C1 segment of cervical spinal cord (tissue), 14 donors: ENCODE measurements at places on chromosomes 11 and 22.

- DNase-seq = no peak
Observed at GRCh38 chr22:49153921-49154320, 673.8 kb downstream of the BRD1 start.

- DNase-seq = no peak
Observed at GRCh38 chr11:9905501-9905951, 241.6 kb downstream of the SWAP70 start.

DNA sequence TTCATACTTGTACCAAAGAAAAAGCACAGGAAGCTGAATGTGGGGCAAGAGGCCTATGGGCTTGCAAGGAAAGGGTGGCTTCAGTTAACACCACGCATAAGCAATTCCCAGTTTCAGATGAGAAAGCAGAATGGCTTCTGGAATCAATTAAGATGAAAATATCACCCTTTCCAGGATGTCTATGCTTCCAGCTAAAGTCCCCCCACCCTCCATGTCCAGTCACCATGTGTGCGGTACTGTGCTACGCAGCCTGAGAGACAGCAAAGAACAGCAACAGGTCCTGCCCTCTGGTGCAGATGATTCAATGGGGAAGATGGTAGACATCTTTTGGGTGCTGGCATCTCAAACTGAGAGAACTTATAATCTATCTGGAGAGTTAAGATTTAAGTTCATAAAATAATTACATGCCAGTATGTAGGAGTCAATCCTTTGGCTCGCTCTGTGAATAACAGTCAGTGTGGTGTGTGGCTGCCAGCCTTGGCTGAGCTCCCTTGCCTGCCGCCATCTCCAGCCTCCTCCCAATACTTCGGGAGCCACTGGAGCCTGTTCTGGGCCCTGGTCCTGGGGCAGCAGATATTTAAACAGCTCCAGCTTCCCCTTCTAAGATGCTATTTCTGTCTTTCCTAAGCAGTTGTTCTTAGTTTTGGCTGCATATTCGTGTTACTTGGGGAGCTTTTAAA is 44.5 kb downstream of the ME3 start:
- no peak for DNase-seq

DNA sequence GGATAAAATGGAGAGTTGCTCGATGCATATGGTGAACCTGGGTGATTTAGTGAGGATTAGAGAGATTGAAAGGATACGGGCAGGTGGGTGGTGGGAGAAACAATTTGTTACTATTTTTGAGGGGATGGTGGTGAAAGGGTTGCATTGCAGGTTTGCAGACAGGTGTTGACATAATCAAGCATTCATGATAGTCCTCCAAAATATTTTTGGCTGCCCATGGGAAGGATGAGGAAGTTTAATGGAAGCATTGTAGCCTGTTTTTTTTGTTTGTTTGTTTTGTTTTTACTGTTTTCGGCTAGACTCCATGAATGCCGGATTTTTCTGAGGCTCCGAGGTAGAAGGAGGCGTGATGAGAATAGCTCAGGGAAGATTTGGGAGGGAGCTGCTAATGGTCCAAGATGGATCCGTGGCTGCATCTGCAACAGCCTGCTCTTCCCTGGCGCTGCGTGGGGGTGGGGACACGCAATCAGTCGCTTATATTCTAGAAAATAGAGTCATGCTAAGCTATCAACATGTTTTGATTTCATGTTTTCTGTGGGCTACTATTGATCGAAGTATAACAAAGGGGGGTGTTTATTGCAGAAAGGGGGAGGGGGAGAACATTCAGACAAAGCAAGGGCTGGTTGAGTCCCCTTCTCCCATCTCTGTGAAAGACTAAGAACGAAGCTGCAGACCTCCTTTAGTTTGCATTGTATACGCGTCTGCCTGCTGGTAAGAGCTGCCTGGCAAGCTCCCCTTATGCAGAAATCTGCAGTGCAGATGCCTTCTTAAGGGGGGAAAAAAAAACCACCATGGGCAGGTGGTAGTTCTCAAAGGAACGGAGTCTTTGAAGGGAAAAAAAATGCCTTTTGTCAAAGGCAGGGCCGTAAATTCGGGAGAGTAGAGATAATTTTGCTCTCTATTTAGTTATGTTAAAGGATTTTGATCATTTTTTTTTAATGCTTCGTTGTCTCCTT is 1.0 kb downstream of the RTN3 start:
- peak; percentile 75 for DNase-seq

- DNase-seq = no peak
Observed at GRCh38 chr11:119806064-119806915, 77.3 kb upstream of the NECTIN1 start.

DNA sequence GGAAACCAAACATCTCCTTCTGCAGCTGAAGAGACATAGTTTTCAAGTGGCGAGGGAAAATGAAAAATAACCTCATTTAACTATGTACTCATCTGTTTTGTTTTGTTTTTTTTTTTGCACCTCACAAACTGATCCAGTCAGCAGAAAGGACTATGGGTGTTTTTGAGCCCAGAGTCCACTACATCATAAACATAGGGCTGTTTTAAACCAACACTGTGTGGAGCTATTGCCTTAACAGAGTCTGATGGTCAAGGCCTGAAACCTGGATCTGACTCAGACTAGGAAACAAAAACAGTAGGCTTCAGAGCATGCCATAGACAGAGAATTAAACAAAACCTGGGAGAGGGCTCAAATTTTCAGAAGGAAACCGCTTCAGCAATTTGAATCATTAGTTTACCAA is 99.3 kb upstream of the FSHB start:
- DNase-seq = no peak

DNA sequence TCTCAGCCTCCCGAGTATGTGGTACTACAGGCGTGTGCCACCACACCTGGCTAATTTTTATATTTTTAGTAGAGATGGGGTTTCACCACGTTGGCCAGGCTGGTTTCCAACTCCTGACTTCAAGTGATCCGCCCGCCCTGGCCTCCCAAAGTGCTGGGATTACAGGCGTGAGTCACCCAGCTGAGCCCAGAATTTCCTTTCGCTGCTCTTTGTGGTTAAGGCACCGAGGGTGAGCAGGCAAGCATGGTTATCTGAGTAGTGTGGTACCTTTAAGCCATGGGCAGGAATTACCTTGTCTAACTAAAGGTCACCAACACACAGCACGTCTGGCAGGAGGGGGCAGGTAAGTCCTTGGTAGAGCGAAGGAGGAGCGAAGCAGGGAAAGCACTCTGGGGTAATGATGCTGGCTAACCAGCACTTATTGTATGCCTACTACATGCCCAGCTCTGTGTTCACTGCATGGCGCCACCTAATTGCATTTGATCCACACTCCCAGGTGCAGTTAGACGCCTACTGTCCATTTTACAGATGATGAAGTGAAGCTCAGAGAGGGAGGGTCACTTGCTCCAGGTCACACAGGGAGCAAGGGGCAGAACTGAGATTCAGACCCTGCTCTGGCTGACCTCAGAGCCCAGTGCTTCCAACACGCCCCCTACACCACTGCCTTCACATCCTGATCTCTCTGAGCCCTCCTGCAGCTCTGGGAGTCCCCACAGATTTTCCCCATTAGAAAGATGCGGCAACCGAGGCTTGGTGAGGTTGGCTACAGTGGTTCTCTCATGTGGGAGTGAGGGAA is 45.7 kb downstream of the TRIOBP start:
- no peak for DNase-seq

DNA sequence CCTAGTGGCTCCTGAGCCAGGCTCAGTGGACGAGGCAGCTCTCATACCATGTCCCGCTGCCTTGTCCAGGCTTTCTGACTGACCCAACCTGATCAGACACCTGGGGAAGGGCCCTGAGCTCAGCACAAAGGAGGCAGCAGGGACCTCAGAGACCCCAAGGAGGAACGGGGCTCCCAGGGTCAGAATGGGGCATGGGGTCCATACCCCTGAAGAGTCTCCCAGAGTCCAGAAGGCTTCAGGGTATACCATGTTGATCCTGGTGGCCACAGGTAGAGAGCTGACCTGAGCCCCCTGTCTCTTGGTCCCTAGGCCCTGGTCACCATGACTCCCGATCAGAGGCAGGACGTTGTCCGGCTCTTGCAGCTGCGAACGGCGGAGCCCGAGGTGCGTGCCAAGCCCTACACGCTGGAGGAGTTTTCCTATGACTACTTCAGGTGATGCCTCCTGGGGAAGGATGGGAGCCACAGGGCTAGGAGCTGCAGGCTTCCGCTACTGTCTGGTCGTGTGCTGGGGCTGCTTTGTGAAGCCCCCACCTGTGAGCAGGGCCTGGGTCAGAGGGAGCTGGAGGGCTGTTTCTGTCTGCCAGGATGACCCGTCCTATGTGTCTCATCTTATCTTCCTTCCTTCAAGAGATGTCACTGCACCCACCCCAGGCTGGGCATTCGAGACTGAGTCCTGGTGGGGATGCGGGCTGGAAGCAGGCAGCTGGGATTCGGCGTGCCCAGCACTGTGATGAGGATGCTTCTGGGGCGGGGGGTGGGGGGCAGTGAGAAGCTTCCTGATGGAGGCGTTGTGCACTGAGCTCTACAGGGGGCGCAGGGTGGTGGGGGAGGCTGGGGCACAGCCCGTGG is 74.2 kb downstream of the MYO7A start:
- DNase-seq = no peak

DNA sequence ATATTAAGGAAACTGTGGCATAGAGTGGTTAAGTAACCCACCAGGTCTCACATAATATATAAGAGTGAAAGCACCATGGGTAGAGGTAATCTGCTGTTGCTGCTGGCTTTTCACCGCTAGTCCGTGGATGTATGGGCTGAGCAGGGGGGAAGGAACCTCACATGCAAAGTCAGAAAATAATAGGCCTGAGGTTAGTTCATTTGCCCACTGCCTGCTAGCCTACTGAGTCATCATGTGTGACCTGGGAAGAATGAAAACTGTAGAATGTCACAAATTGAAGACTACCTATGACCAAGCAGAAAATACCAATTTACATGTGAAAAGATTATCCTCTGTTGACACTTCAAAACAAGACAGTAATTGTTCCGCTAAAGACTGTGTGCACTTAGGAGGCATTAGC is 560.1 kb upstream of the FAT3 start:
- no peak for DNase-seq

DNA sequence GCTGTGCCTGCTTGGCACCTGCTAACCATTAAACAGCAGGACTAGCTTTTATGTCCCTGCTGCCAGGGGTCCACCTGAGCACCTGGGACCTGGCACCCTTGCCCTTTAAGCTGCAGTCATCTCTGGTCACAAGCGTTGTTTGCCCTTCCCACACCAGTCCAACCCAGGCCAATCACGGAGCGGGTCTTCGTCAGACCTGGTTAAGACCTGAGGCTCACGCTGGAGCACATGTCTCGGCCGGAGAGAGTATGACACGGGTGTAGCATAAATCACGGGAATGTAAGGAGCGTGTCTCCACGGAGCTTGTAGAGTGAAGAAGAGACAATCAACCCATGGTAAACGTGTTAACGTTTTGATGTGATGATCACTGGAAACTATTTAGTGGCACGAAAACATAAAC is 847.3 kb downstream of the BRD1 start:
- no peak for DNase-seq

- DNase-seq = no peak
Observed at GRCh38 chr11:131833366-131833765, 463.0 kb downstream of the NTM start.

- DNase-seq = no peak
Observed at GRCh38 chr22:48753752-48754517, 1073.7 kb downstream of the BRD1 start.

DNA sequence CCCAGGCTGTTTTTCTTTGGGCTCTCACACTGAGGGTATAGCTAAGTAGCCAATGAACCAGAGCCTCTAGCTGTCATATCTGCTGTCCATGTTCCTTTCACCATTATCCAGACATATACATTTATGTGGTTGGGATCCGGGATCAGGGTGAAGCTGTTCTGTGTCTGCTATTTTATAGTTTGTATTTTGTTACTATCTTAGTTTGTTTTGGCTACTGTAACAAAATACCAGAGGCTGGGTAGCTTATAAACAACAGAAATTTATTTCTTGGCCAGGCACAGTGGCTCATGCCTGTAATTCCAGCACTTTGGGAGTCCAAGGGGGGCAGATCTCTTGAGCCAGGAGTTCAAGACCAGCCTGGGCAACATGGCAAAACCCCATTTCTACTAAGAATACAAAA is 40.5 kb upstream of the CABP7 start:
- no peak for DNase-seq

DNA sequence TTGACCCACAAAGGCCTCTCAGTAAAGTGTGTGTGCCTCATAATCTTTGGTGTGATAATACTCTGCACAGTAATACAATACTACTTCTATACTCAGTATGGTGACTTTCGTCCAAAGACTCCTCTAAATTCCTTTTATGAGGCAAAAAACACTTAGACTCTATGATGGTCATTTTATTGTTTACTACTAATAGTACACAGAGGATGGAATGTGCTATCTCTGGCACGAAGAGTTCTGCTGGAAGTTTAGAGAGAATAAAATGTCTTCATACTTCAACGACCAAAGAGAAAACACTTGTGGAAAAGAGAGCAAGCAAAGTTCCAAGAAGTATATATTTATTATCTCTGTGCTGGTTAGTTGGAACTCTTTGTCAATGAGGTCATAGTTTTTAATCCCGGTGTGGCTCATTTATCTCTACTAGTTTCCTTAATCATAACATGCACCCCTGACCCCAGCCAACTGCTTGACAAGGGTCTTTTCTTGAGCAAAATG is 7.5 kb upstream of the CSTF3 start:
- DNase-seq = no peak

- no peak for DNase-seq
Observed at GRCh38 chr11:95289378-95290101, 58.5 kb upstream of the SESN3 start.

GRCh38 chr11:120858740-120859139 is 165.2 kb upstream of the TBCEL start:
- no peak for DNase-seq
